Breast epithelium (tissue), 4 donors: ENCODE measurements at places on chromosomes 6 and 20. TPM values are rescaled to one million over a fixed set of nuclear protein-coding genes. Genes with fewer than 3 reads are reported as not detected.

- DNase-seq = no peak
- H3K36me3 ChIP-seq = no peaks in the 10 kb centered on the region
- no peak overlapping the region for H3K4me3 ChIP-seq
- peak overlapping the region; percentile 29 for H3K27ac ChIP-seq
- H3K27me3 ChIP-seq = no peaks in the 10 kb centered on the region
Observed at GRCh38 chr6:106434530-106434929, 74.0 kb downstream of the CRYBG1 start.

SPATS1 gene
- not detected for total RNA-seq

HLA-DQB2 gene
- total RNA-seq = 1.6 TPM

ERVFRD-1 gene
- 0.80 TPM for total RNA-seq
